ENCODE measurements at places on chromosomes 16 and 17.
A peak's percentile ranks its signal among the peaks of the same experiment; 100 is the strongest.

- no peak for DNase-seq
Observed at GRCh38 chr16:78289844-78290277, 190.4 kb downstream of the WWOX start.

GRCh38 chr16:82605076-82605475 is 21.7 kb upstream of the CDH13 start:
- DNase-seq = no peak

GRCh38 chr17:65283704-65284103 is 146.5 kb downstream of the RGS9 start:
- no peak for DNase-seq

GRCh38 chr17:18146980-18147379 is 36.6 kb upstream of the ALKBH5 start:
- no peak for DNase-seq

- DNase-seq = no peak
Observed at GRCh38 chr17:39820541-39820940, 43.6 kb downstream of the IKZF3 start.

DNA sequence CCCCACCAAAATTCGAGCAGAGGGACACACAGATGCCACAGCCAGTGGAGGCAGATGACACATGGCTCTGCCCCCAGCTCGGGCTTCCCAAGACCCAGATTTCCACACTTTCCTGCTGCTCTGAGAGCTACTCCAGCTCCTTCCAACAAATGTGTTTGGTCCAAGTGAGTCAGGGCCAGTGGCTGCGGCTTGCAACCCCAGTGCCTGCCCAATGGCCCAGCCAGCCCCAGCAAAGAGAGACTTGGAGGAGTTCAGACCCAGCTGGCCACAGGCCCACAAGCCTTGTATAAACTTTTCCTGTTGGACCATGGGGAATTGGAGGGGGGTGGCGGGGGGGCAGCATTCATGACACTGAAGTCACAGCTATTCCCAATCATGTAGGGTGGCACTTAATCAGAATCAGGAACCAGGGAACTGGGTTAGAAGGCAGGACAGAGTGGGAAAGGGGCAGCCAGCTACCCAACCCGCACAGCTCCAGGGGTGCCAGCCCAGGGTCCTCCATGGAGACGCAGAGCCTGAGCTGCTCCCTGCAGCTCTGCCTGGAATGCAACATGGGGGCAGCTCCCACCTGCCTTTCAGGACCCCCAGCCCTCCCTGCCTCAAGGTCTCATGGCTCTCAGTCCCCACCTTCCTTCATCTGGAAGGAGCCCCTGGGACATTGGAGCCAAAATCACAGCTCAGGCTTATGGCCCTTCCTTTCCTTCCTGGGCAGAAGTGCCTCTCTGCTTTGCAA is 17.5 kb upstream of the C16orf78 start:
- no peak for DNase-seq

- DNase-seq = peak; percentile 50
Observed at GRCh38 chr16:2194852-2195321, 1.5 kb downstream of the CASKIN1 start.

- DNase-seq = no peak
Observed at GRCh38 chr16:54489225-54490111, 202.9 kb upstream of the IRX3 start.

DNA sequence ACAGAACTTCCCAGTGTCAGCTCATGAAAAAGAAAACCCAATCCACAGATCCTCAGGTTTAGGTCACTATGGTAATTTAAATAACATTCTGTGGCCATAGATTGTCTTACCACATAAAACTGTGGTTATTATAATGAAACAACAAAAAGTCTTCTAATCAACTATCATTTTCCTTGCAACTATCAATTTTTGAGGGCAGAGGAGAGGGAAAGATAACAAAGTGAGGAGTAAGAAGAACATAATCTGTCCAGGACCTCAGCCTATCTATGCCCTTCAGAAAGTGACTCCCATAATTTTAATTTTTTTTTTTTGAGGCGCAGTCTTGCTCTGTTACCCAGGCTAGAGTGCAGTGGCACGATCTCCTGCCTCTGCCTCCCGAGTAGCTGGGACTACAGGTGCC is 4.0 kb upstream of the GGNBP2 start:
- DNase-seq = no peak

DNA sequence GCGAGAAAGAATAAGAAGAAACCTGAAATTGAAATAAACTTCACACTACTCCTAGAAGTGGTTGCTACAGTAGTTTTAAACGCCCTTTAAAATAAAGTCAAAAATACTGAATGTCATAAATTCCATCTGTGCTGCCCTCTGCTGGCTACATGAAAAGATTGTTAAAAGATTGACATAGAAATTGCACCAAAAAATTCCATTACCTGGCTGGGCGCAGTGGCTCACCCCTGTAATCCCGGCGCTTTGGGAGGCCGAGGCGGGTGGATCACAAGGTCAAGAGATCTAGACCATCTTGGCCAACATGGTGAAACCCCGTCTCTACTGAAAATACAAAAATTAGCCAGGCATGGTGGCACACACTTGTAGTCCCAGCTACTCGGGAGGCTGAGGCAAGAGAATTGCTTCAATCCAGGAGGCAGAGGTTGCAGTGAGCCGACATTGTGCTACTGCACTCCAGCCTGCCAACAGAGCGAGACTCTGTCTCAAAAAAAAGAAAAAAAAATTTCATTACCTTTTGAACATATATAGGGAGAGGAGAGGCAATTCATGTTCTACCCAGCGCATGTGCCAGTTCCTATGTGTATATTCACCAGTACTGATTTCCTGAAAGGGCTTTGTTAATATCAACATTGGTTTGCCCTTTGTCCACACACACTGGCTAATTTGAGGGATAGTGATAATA is 36.5 kb downstream of the CYTH1 start:
- no peak for DNase-seq

All from stimulated activated CD4-positive, alpha-beta T cell treated with anti-CD3 and anti-CD28 coated beads, Interleukin-2, amount 100 ng/mL, for 4 hours (primary cell).